ENCODE measurements at places on chromosomes 2 and 18. TPM values are rescaled to one million over a fixed set of nuclear protein-coding genes. Genes with fewer than 3 reads are reported as not detected.

GRCh38 chr2:176582990-176583481 lies 313.8 kb downstream of the MTX2 start:
- no peak for DNase-seq

GRCh38 chr18:11064106-11064505 lies 85.3 kb downstream of the PIEZO2 start:
- DNase-seq, result no peak

DNA sequence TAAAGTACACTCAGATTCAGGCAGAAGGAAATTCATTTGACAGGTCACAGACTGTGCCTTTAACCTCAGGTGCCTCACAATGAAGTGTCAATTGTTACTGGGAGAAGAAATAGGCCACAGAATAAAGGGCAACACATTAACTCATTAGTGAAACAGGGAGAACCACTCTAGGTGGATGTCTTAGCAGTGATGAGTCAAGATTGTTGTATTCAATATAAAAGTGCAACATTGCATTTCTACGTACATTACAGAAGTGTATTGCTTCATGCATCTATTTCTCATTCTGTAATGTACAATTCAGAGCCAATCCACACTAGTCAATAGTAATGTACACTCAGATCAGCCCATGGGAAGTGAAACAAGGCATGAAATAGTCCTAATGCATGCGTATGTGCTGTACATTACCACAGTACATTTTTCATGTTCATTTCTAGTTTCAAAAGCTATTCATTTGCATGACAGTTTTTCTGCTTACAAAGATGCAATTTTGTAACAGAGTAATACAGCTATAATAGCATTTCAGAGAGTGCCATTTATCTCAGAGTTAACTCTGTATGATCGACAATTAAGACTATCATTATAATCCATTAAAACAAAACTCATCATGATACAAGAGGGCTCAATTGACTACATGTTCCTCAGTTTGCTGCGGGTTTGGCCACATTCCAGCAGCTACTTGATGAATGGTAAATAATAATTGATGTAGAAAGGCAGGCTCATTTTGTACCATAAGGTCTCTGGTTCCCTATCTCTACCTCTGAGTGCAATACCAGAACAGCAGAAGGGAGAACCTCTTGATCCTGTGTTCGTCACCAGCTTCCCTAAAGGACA lies 12.2 kb upstream of the ARL5A start:
- DNase-seq, result no peak

GRCh38 chr2:101793277-101793969 lies 95.9 kb downstream of the MAP4K4 start:
- no peak for DNase-seq

GRCh38 chr18:48410095-48410920 lies 1.1 kb upstream of the ZBTB7C start:
- peak; percentile 59 for DNase-seq

DNA sequence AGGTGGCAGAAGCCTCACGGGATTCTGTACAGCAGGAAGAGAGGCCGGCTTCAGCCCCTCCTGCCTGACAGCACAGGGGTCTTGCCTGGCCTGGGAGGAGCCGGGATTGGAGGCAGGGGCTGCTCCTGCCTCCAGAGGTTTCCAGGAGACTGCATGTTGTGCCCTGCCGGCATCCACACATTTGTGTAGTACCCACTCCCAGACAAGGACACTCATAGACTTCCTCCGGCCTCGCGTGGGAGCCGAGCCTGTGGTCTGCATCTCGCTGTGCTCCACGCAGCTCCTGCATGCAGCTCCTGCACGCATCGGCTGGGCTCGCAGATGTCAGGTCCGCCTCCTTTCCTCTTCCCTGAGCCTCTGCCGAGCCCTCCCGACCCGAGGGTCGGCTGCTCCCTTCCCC lies 34.7 kb downstream of the TPO start:
- DNase-seq, result no peak

- peak; percentile 17 for DNase-seq
These were observed 48.5 kb downstream of the SERPINB7 start for GRCh38 chr18:63823516-63824219.

- DNase-seq, result no peak
These were observed 40.6 kb downstream of the ZNF516 start for GRCh38 chr18:76454418-76454817.

DNA sequence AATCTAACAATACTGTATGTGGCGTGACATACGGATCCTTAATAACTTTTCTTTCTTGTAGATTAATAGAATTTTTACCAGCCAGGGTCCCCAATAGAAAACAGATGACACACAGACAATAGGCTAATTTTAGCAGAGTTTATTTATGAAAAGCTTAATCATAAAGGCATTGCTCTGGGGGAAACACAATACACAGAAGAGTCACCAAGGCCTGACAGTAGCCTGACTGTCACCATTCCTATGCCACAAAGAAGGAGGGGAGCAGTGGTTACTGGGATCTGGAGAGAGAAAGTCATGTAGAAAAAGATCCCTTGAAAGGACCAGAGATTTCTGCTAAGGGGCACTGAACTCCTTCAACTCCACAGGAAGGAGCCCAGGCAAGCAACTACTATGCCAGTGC lies 139.5 kb downstream of the METTL4 start:
- no peak for DNase-seq

DNA sequence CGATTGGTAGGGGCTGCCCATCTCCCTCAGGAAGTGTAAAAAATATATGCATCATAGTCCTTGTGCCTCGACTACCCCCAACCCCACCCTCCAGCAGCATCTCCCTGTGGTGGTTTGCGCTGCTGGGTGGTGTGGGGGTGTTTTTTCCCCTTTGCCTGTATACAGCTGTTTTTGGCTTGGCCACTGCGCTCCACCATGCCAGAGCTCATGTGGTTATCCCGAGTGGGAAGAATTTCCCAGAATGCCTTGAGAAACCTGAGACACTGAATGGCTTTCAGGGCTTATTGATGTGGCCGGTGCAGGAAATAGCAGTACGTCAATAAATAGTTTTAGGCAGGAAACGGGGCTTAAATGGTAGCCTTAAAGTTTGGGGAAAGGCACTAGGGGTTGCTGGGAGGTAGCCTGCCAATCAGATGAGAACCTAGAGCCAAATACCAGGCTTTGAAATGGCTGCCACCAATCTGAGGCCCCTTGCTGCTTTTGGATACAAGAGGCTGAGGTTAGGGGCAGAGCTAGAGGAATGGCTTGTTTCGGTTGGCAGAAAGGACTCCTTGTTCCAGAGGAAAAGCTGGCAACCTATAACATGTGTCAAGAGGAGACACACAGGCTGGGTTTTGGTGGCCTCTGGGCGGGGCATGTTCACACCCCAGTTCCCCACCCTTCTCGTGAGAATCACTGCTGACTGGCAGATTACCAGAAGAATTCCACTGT lies 144.1 kb downstream of the SMAD7 start:
- DNase-seq, result no peak

- no peak for DNase-seq
These were observed 102.3 kb upstream of the EPB41L5 start for GRCh38 chr2:119910566-119910965.

- no peak for DNase-seq
These were observed 136.0 kb downstream of the PTH2R start for GRCh38 chr2:208542465-208543041.

- DNase-seq, result peak; percentile 62
These were observed 135.9 kb downstream of the RHBDD1 start for GRCh38 chr2:226971770-226972169.

DNA sequence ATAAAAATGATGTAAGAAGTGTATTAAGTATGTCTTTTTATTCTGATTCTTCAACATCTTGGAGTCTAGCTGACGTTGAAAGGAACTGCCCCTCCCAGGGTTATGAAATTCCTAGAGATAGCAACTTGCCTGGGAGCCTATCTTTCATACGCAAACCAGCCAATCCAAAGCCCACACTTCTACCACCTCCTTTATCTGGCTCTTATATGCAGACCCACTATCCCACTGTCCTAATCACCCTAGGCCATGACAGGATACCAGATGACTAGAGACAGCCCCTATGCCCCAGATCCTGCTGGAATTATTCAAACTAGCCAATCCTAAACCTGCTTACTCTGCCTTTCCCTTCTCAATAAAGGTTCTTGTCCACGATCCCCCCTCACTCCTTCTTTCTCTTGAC lies 11.8 kb upstream of the CDC42EP3 start:
- DNase-seq, result no peak

GRCh38 chr2:54330926-54331835 lies 75.2 kb upstream of the TSPYL6 start:
- DNase-seq, result peak; percentile 68

GRCh38 chr2:18825838-18826237 lies 236.5 kb upstream of the NT5C1B start:
- no peak for DNase-seq

DNA sequence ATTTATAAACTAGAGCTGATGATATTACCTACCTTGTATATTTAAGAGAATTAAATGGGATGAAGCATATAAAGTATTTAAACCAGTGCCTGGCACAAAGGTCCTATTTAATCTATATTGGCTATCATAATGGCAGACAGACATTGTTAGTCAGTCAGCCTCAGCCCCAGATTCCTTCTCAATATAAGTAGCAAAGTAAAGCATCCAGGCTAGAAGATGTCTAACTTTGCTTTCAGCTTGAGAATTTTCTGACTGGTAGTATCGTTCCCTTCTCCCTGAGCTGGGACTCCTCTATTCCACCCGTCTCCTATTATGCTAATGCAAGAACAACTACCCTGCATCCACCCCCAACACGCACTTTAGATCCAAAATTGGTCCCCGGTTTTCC lies 215.7 kb upstream of the SIX2 start:
- no peak for DNase-seq

GRCh38 chr2:146041274-146041910 lies 1521.5 kb upstream of the ZEB2 start:
- no peak for DNase-seq

GRCh38 chr2:1402064-1402463 lies 11.2 kb upstream of the TPO start:
- no peak for DNase-seq

DNA sequence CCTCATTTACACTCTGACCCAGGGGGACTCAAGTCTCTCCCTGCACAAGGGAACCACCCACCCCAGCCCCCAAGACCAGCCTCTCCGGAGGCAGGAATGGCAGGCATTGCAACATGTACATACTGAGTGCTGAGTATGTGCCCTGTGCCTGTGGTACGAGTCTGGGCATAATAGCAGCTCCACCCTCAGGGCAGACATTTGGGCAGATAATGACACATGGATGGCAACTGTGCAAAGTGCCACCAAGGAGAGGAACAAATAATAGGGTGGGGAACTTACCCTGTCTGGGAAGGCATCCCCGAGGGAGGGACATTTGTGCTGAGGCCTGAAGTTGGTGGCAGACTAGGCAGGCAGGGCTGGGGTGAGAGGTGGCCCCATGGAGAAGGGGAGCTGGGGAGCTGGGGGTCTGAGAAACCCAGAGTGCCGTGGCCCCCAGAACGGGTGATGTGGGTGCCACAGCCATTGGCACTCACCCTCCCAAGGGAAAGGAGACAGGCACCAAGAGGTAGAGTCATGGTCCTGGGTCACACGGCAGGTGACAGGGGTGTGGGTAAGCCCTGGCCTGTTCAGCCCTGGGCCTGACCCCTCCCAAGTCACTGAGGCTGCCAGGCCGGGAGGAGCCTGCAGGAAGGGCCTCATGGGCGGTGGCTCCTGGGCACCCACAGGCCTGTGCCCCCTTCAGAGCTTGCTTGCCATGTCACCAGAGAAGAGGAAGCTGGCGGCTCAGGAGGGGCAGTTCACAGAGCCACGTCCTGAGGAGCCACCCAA lies 15.7 kb upstream of the GPR17 start:
- DNase-seq, result peak; percentile 48

POU3F3 gene
- not detected for total RNA-seq

CUL3 gene
- total RNA-seq, result 138 TPM

HEATR5B gene
- total RNA-seq, result 44.3 TPM

PARD3B gene
- total RNA-seq, result not detected

SLC9A2 gene
- total RNA-seq, result not detected

ADGRF3 gene
- 0.47 TPM for total RNA-seq

GREB1L gene
- total RNA-seq, result not detected

Data from B cell (primary cell).